SK-MEL-5 (cell line): ENCODE measurements at places on chromosomes 4 and X.

DNA sequence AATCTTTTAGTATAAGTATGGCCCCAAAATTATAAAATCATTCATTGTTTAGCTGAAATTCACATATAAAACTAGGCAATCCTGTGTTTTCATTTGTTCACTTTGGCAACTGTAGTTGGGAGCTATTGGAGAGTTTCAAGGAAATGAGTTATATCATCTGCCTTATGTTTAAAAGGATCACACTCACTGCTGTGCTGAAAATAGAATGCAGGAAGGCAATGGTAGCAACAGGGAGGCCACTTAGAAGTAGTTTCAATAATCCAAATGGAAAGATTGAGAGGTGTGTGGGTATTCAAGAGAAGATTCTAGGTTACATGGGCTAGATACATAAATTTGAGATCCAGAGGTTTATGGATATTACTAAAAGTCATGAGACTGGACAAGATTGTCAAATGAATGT lies 184.9 kb downstream of the PDGFC start:
- DNase-seq: no peak

- peak; percentile 36 for DNase-seq
Observed at GRCh38 chrX:57772637-57773036, 92.6 kb upstream of the NLRP2B start.

DNA sequence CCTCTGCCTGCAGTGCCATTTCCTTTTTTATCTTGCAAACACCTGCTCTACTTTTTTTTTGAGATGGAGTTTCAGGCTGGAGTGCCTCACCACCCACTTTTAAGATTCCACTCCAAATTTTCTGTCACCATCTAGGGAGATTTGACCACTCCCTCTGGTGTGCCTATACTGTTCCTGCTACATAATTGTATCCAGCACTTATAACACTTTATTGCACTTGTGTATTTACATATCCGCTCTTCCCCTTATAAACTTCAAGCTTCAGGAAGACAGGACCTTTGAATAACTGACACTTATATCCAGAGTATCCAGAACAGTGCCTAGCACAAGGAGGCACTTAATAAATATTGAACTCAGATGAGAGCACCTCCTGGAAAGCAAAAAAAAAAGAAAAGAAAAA lies 6.2 kb upstream of the CENPI start:
- no peak for DNase-seq

- DNase-seq: no peak
Observed at GRCh38 chrX:13386092-13386491, 66.2 kb upstream of the ATXN3L start.
